ENCODE measurements at places on chromosomes 12 and 14.
A peak's percentile ranks its signal among the peaks of the same experiment; 100 is the strongest.

GRCh38 chr14:71582705-71583104, 349.5 kb upstream of the RGS6 start:
- DNase-seq = no peak
- no peak overlapping the region for H3K27ac ChIP-seq
- no peaks in the 10 kb centered on the region for H3K36me3 ChIP-seq
- no peaks in the 10 kb centered on the region for H3K4me1 ChIP-seq
- H3K4me3 ChIP-seq = no peak overlapping the region
- H3K27me3 ChIP-seq = no peaks in the 10 kb centered on the region

DNA sequence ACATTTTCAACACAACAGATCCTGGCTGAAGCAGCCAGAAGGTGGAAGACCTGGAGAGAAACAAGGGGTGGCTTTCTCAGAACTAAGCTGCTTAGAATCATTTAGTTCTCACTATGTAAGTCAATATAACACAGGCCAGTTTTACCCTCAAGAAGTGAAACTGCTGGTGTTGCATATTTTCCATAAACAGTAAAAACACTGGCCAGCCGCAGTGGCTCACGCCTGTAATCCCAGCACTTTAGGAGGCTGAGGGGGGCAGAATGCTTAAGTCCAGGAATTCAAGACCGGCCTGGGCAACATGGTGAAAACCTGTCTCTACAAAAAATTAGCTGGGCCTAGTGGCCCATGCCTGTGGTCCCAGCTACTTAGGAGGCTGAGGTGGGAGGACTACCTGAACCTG, 11.6 kb downstream of the STX2 start:
- DNase-seq = no peak
- peaks cover 8% of the 10 kb centered on the region for H3K36me3 ChIP-seq
- no peak overlapping the region for H3K27ac ChIP-seq
- H3K4me1 ChIP-seq = peaks cover 7% of the 10 kb centered on the region
- H3K4me3 ChIP-seq = no peak overlapping the region

- no peaks in the 10 kb centered on the region for H3K36me3 ChIP-seq
- no peak for DNase-seq
- H3K27ac ChIP-seq = no peak overlapping the region
- H3K4me1 ChIP-seq = peaks cover 15% of the 10 kb centered on the region
Measured at GRCh38 chr14:105534586-105534985, 8.2 kb downstream of the TMEM121 start.

- no peaks in the 10 kb centered on the region for H3K36me3 ChIP-seq
- no peak overlapping the region for H3K4me3 ChIP-seq
Measured at GRCh38 chr12:2544230-2544629, 250.5 kb upstream of the FKBP4 start.

DNA sequence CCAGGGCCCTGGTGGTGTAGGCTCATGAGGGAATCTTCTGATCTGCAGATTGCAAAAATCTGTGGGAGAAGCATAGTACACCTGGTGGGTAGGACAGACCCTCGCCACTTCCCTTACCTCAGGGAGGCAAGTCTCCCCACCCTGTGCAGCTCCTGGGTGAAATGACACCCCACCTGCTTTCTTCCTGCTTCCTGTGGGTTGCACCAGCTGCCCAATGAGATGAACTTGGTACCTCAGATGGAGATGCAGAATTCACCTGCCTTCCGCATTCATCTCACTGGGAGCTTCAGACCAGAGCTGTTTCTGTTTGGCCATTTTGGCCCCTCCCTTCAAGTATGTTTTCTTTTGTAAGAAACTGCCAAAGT, 4.7 kb downstream of the CLEC2D start:
- H3K36me3 ChIP-seq = peaks cover 30% of the 10 kb centered on the region
- peaks cover 34% of the 10 kb centered on the region for H3K4me1 ChIP-seq
- peak overlapping the region; percentile 72 for H3K4me3 ChIP-seq
- DNase-seq = peak; percentile 88

GRCh38 chr14:69877492-69877891, 1.7 kb upstream of the SMOC1 start:
- H3K27me3 ChIP-seq = peaks cover 43% of the 10 kb centered on the region
- no peak overlapping the region for H3K27ac ChIP-seq
- no peaks in the 10 kb centered on the region for H3K4me1 ChIP-seq

GRCh38 chr12:49662998-49663843, 39.9 kb downstream of the PRPF40B start:
- peak overlapping the region; percentile 97 for H3K27ac ChIP-seq
- H3K36me3 ChIP-seq = peaks cover 25% of the 10 kb centered on the region
- peak; percentile 85 for DNase-seq
- no peaks in the 10 kb centered on the region for H3K27me3 ChIP-seq

- no peak overlapping the region for H3K27ac ChIP-seq
- H3K27me3 ChIP-seq = no peaks in the 10 kb centered on the region
- H3K4me3 ChIP-seq = no peak overlapping the region
- no peak for DNase-seq
Measured at GRCh38 chr14:38761033-38761432, 342.0 kb downstream of the SEC23A start.

DNA sequence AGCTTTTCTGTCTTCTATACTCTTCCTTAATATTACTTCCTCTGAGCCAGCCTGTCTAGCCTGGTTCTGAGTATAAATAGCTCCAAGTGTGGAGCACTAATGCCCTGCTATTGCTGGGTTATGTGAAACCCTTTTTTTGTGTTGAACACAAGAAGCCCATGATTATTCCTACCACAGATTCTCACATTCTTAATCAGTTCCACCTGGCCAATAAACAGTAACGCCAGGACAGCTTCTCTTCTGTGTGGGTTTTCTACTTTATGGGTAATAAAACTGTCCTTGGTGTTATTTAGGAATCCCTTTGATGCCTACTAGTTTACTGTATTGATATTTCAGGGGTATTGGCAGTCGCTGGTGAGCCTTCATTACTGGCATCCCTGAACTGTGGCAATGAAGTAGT, 48.9 kb upstream of the LRIG3 start:
- H3K4me3 ChIP-seq = no peak overlapping the region
- no peak overlapping the region for H3K27ac ChIP-seq
- no peaks in the 10 kb centered on the region for H3K27me3 ChIP-seq

- no peaks in the 10 kb centered on the region for H3K36me3 ChIP-seq
- H3K27me3 ChIP-seq = no peaks in the 10 kb centered on the region
- no peak overlapping the region for H3K4me3 ChIP-seq
- DNase-seq = no peak
Measured at GRCh38 chr12:3980504-3981272, 107.5 kb upstream of the PARP11 start.

DNA sequence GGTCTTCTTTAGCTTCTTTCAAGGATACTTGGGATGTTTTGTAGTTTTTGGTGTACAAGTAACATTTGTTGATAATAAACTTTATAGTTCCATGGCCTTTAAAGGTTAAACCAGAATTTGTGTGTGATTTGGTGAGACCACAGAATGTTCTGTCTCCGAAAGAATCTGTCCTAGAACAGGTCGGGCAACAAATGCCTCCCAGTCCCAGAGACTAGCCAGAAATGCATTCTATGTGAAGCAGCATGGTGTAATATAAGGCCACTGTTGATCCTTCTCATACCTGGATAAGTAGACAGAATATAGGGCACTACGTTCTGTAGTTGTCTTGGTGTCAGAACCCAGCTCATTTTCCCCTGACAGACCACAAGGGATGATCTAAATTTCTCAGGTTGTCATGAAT, 10.0 kb downstream of the STYK1 start:
- H3K27ac ChIP-seq = no peak overlapping the region
- no peak for DNase-seq
- no peaks in the 10 kb centered on the region for H3K36me3 ChIP-seq
- no peak overlapping the region for H3K4me3 ChIP-seq

DNA sequence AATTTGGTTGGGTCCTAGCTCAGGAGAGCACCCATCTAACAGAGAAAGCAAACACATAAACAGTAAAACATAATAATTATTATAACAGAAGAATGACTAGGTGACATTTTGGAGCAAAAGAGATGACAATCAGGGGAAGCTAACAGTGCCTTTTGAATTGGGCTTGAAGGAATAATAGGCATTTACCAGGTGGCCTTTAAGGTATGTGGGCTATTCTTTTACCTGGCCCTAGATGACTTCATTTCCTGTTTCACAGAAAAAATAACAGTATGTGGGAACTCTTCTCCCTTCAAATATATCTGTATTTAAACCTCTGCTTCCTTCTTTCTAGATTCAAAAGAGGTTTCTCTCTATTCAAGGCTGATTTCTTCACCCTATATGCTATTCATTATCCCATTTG, 3.8 kb downstream of the IRAK4 start:
- no peak for DNase-seq
- H3K36me3 ChIP-seq = peaks cover 12% of the 10 kb centered on the region
- no peaks in the 10 kb centered on the region for H3K27me3 ChIP-seq
- H3K4me1 ChIP-seq = peaks cover 32% of the 10 kb centered on the region
- no peak overlapping the region for H3K27ac ChIP-seq
- H3K4me3 ChIP-seq = no peak overlapping the region

- peaks cover 68% of the 10 kb centered on the region for H3K4me1 ChIP-seq
- no peak overlapping the region for H3K4me3 ChIP-seq
- peaks cover 79% of the 10 kb centered on the region for H3K36me3 ChIP-seq
Measured at GRCh38 chr12:47799357-47799955, 20.2 kb downstream of the HDAC7 start.

DNA sequence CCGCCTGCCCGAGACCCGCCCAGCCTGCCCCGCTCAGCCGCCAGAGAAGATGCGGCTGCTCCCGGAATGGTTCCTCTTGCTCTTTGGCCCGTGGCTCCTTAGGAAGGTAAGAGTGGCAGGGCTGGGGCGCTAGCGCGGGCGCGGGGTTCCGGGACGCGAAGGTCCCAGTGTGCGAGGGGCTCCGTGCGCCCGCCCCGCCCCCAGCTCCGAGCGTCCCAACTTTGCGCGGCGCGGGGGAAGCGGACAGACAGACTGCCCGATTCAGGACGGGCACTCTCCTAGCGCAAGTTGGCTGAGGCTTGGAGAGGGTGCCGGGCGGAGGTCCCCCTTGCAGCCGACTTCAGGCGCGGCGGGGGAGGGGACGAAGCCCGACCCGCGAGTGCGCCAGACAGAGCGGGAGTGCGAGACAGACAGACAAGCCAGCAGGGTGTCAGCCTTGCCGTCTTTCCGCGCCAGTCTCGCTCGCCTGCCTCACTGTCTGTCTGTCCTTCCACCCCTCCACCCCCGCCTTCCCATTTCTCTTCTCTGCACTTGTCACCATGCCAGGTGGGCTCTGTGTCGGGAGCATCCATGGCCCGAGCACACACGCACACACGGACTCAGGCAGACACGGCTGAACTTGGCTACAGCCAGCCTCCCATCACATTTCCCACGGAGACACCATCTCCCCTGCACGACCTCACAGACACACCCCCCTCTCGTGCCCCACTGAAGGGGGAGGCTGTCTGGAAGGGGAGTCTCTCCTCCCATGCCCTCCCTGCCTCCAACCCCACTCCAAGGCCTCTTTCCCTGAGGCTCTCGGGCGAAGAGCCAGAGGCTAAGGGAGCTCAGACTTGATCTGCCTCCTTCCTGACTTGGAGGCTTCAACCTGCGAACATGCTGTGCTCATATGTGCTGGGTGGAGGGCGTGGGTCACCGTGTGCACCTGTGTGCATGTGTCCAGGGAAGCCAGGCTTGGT, 606 bp downstream of the NXPH4 start:
- peak overlapping the region; percentile 40 for H3K4me3 ChIP-seq
- H3K27ac ChIP-seq = no peak overlapping the region
- no peak for DNase-seq
- H3K4me1 ChIP-seq = peaks cover 68% of the 10 kb centered on the region
- H3K27me3 ChIP-seq = peaks cover 73% of the 10 kb centered on the region

DNA sequence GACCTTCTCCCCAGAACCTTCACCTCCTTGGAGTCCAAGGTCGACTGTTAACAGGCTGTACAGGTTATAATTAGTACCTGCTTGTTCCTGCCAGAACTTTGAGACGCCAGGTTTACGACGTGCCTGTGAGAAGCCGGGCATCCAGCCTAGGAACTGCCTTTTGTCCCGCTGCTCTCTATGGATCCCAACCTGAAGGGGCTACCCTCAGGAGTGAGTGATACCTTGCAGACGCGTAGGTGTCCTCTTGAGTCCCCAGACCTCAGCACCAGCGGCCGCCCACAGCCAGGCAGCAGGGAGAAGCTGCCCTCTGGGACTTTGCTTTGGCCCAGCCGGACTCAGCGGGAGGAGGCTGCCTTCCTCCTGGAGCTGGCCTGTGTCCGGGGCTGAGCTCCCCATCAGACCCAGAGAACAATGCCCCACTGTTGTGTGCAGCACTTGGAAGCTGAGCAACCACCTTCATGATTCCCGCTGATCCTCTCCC, 16.2 kb downstream of the SYNE3 start:
- no peak overlapping the region for H3K4me3 ChIP-seq
- H3K27me3 ChIP-seq = no peaks in the 10 kb centered on the region
- peaks cover 70% of the 10 kb centered on the region for H3K4me1 ChIP-seq
- no peak for DNase-seq

GRCh38 chr12:50024805-50025186, 498 bp downstream of the RACGAP1 start:
- H3K27me3 ChIP-seq = no peaks in the 10 kb centered on the region
- DNase-seq = no peak
- peaks cover 18% of the 10 kb centered on the region for H3K4me1 ChIP-seq

GRCh38 chr14:77053046-77053841, 24.7 kb upstream of the IRF2BPL start:
- H3K27ac ChIP-seq = no peak overlapping the region
- H3K36me3 ChIP-seq = no peaks in the 10 kb centered on the region
- no peak overlapping the region for H3K4me3 ChIP-seq

DNA sequence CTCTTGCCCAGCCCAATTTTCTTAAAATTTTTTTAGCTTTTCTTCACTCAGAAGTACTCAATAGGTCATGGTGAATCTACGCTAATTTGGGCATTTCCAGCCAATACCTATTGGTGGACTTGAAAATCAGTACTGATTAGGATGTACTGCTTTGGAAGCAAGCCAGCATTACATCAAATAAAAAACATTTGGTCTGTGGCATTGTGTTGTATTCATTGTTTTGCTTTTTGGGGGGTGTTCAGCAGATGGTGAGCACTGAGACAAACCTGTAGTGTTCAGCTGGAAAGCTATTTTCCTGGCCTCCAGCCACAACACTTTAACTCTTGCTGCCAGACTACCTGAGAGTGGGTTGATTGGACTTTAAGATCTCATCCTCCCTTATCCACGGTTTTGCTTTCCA, 4.0 kb downstream of the MAPKAPK5 start:
- no peak overlapping the region for H3K4me3 ChIP-seq
- H3K27me3 ChIP-seq = no peaks in the 10 kb centered on the region
- H3K36me3 ChIP-seq = peaks cover 19% of the 10 kb centered on the region
- no peak for DNase-seq
- H3K4me1 ChIP-seq = peaks cover 31% of the 10 kb centered on the region

DNA sequence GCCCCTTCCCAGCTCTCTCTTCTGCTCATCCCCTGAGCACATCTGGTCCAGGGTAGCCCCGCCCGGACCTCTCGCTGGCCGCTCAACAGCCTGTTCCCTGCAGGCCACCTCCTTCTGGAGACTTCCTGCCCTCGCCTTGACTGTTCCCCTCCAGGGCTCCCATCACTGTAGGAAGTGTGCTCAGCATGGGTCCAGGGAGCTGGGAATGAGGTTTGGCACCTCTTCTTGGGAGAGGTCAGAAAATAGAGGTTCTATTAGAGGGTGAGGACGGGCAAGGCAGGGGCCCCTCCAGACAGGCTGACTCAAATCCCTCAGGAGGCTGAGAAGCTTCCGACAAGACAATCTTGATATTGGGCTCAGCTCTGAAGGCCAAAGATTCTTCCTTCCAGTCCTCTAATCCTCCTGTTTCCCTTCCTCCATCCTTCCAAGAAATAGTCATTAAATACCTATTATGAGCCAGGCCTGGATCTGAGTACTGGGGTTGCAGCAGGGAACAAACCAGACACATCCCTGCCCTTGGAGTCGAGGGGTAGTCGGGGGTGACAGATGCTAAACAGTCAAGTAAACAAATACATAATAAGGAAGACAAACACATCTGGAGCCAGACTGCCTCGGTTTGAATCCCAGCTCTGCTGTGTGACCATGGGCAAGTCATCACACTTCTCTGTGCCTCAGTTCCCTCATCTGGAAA, 30.6 kb downstream of the CMKLR1 start:
- H3K27ac ChIP-seq = no peak overlapping the region
- no peak for DNase-seq
- peaks cover 25% of the 10 kb centered on the region for H3K4me1 ChIP-seq
